ENCODE measurements at places on chromosomes 2 and 18. TPM values are rescaled to one million over a fixed set of nuclear protein-coding genes. Genes with fewer than 3 reads are reported as not detected.

- no peak for DNase-seq
Measured at GRCh38 chr2:46256563-46257142, 40.6 kb upstream of the EPAS1 start.

DNA sequence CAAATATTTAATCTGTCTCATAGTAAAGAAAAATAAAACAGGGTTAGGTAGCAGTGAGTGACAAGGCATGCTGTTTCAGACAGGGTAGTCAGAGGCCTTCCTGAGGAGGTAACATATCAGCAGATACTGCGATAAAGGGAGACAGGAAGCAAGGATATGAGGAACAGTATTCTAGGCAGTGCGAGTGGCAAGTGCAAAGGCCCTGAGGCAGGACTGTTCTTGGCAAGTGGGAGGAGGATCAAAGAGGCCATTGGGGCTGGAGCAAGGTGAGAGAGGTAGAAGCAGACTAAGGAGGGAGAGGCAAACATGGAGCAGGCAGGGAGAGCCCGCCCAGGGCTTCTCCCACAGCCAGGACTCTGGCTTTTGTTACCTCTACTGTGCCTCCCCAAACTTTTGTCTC lies 33.6 kb downstream of the GAD1 start:
- no peak for DNase-seq

GRCh38 chr2:176496761-176497160 lies 227.5 kb downstream of the MTX2 start:
- no peak for DNase-seq

GRCh38 chr2:179860255-179861026 lies 971 bp downstream of the ZNF385B start:
- DNase-seq: no peak

- no peak for DNase-seq
Measured at GRCh38 chr2:120949027-120949956, 213.6 kb downstream of the GLI2 start.

- DNase-seq: no peak
Measured at GRCh38 chr2:231856959-231857358, 69.2 kb downstream of the NPPC start.

DNA sequence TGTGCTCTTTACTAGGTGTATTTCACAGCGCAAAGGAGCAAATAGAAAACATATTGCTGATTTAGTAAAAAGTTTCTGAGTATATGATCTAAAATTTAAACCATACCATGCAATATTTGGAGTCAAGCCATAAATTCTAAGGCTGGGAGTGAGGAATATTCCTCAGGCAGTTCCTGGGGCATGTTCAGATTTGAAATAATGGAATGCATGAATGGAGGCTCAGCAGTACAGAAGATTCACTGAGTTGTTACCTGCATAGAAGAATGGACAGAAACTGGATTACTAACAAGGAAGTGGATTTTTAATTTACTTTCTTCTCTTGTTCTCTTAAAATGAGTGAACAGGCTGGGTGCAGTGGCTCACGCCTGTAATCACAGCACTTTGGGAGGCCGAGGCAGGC lies 441.0 kb upstream of the MAP2 start:
- no peak for DNase-seq

- no peak for DNase-seq
Measured at GRCh38 chr2:231626449-231626848, 33.8 kb downstream of the TEX44 start.

GRCh38 chr2:45700407-45701013 lies 49.0 kb downstream of the PRKCE start:
- no peak for DNase-seq

- DNase-seq: no peak
Measured at GRCh38 chr18:40875101-40875615, 1079.9 kb upstream of the PIK3C3 start.

DNA sequence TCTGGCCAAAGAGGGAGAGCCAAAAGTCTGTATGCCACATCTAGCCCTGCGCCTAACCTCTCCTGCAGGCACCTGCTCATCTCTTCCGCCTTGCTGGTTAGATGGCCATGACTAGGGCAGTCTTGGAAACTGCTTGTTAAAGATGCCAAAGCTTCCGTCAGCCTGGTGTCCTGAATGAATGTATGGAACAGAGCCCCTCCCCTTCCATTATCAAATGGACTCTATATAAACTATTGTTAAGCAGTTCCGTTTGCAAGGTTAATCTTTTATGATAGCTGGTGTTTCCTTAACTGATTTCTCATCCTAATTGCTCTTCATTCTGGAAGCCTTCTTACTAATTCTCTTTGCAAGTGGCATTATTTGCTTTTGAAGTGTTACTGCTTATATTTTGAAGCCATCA lies 87.1 kb downstream of the ATP9B start:
- no peak for DNase-seq

DNA sequence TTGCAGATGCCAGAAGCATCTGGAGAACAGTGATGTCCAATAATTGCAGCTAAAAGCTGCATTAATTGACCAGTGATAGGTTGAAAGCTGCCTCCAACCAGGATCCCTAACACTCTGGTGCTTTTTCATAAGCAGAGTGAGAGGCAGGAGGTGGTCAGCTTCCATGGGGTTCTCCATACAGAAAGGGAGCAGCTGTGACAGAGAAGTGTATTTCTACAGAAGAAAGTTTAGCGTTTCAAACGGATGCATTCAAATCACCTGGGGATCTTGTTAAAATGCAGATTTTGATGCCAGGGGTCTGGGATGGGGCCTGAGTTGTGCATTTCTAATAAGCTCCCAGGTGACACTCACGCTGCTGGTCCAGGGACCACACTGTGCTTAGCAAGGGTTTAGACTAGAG lies 216.5 kb upstream of the NRP2 start:
- DNase-seq: no peak

- no peak for DNase-seq
Measured at GRCh38 chr2:173970516-173970924, 5.3 kb upstream of the SP3 start.

GRCh38 chr18:32754508-32755263 lies 18.1 kb downstream of the KLHL14 start:
- no peak for DNase-seq

DNA sequence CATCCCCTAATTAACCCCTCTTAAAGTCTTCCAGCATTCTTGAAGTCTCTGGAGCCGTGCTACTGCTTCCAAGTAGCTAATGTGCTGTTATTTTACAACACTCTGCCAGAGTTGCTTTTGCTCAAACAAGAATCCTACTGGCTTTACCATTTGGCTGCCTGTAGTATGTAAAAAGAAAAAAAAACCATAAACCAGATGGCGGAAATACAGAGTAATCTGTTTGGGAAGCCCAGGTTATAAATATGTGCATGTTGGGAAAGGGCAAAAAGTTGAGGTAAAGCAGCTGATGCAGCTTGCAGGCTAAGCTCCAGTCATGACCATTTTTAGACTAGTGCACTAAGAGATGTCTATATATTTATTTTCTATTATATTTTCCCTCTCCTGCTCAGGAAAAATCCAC lies 313.2 kb upstream of the ETAA1 start:
- no peak for DNase-seq

DNA sequence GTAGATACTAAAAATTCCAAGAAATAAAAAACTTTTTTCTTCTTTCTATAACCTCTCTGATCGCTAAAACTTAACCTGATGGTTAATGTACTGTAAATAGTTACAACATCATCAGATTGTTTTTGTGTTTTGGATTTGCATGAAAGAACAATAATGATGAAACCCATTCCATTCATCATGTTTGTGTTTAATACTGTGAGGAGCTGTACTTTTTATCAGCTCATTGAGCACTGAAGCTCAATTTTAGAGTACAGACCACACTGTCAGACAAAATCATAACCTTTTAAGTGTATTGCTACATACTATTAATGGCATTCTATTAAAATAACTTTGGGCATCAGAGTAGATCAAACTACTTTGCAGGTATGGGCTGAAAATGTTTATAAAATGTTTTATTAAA lies 14.8 kb upstream of the BBS5 start:
- DNase-seq: no peak

DNA sequence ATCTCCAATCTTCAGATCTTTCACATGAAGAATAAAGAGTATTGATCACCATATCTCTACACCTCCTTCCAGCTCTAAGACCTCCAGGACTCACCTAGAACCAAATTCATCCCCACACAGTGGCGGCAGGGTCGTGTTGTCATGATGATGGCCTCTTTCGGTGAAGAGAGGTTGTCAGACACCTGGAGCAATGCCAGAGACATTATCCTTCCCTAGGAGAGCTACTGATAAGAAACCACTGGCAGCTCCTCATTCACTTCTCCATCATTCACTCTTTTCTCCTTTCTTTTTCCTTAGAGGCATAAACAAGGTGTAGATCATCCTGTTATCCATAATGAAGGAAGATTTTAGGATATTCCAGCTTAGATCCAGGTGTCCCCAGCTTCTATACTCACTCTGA lies 197.9 kb upstream of the TNP1 start:
- DNase-seq: no peak

DNA sequence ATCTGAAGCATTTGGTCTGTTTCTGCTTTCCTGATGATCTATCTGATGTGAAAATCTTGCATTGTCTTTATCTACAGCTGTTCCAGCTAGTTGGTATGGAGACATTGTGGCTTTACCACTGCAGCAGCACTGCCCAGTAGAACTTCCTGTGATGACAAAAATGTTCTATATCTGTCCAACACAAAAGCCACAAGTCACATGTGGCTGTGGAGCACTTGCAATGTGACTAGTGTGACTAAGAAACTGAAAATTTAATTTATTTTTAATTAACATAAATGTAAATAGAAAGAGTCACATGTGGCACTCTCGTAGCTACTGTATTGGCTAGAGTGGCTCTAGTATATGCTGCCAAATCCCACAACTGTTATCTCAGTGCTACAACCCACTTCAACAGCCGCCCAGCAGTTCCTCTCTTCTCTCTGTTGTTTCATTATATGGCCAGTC lies 425.7 kb downstream of the SETBP1 start:
- no peak for DNase-seq

- no peak for DNase-seq
Measured at GRCh38 chr2:190809876-190810525, 70.6 kb upstream of the GLS start.

DNA sequence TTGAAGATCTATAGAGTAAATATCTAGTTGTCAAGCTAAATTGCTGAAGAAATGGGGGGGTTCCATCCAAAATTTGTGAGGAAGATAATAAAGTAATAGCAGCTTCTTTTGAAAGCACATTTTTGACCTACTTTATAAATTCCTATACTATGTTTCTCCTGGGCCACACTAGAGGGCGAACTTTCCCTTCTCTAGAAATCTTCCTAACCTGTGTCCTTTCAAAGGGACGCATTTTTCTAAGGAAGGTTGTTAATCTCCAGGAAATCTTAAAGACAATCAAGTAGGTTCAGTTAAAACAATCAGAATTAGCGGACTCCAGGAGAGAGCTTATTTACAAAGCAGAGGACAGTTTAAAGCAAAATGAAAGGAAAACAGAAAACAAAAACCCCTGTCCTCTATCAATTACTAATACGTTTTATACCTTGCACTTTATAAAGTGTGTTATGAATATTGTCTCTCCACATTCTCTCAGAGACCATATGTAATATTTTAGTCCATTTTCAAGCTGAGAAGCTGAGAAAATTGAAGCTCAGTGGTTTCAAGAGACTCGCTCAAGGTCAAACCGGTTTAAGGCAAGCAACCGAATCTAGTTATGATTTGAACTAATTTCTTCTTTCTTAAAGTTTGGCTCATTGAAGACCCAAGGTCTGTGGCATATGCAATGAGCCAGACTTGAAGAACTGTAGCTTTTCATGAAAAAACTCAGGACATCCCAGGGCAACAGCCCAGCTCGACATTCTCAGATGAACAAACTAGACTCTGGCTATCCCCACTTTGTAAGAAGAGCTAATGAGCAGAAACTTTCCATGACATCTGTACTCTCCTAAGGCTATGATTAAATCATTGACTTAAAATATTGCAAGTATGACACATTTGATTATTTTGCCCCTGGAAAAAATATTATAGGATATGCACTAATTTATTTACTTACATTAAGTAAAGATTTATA lies 273.6 kb downstream of the PAX3 start:
- no peak for DNase-seq

DNA sequence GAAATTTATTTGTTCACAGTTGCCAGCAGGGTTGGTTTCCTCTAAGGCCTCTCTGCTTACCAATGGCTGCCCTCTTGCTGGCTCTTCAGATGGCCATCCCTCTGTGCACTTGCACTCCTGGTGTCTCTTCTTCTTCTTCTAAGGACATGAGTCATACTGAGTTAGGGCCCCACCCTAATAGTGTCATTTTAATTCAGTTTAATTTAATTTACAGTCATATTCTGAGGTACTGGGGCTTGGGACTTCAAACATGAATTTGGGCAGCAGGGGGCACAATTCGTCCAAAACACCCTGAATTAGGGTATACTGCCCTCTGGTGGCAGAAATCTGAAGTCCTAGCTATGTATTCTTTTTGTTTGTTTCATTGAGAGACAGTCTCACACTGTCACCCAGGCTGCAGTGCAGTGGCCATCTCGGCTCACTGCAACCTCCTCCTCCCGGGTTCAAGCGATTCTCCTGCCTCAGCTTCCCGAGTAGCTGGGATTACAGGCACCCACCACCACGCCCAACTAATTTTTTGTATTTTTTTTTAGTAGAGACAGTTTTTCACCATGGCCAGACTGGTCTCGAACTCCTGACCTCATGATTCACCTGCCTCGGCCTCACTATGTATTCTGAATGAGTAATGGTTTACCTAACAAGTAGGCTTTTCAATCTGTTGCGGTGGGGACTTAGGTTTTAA lies 19.8 kb downstream of the SLC4A1AP start:
- peak; percentile 77 for DNase-seq

DNA sequence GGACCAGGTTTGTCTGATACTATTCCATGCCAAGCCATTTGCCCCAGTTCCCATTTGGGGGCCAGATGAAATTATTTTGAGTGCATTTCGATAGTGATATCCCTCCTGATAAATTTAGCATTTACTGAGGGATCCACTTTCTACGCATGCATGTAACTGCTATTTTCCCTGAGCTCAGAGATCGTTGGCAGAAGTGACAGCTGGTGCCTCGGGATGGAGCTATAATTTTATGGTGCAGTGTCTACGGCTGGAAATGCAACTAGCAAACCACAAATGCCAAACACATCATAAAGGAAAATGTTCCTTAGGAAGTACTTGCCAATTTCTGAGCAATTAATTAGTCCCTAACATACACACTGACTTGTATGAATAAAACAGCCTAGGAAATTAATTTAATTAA lies 254.8 kb downstream of the SLC8A1 start:
- no peak for DNase-seq

GRCh38 chr2:190365499-190366204 lies 22.3 kb downstream of the INPP1 start:
- DNase-seq: no peak

- no peak for DNase-seq
Measured at GRCh38 chr2:54513363-54513715, 57.2 kb downstream of the SPTBN1 start.

The LDLRAD4 gene
- polyA plus RNA-seq: 9.6 TPM

The LYPD1 gene
- polyA plus RNA-seq: 86.8 TPM

The HNMT gene
- 70.9 TPM for polyA plus RNA-seq

The SULT1C2 gene
- polyA plus RNA-seq: 42.7 TPM

The DYSF gene
- 20.5 TPM for polyA plus RNA-seq

The RND3 gene
- polyA plus RNA-seq: 60.6 TPM

The MAP2 gene
- polyA plus RNA-seq: 28.6 TPM

The FIGN gene
- polyA plus RNA-seq: 7.9 TPM

The CKAP2L gene
- polyA plus RNA-seq: 15.8 TPM

The ZNF513 gene
- 16.9 TPM for polyA plus RNA-seq

Measured in right renal cortex interstitium (tissue), 3 donors.